ENCODE measurements at places on chromosomes 12 and 14.

DNA sequence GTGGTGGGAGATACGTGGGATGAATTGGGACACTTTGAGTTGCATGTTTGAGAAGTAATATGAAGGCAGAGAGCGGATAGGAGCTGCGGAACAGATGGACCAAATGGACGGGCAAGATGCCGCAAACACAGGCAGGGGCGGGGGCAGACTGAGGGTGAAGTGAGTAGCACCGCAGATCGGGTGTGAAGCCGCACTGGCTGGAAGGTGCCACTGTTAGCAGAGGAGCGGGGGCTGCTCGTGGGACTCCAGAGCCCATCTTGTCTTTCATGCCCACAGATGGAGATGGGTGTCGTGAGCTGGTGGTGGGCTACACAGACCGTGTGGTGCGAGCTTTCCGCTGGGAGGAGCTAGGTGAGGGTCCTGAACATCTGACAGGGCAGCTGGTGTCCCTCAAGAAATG lies 7.3 kb downstream of the ITFG2 start:
- no peak for DNase-seq

- DNase-seq, result no peak
Measured at GRCh38 chr12:124278389-124279101, 16.3 kb upstream of the RFLNA start.

DNA sequence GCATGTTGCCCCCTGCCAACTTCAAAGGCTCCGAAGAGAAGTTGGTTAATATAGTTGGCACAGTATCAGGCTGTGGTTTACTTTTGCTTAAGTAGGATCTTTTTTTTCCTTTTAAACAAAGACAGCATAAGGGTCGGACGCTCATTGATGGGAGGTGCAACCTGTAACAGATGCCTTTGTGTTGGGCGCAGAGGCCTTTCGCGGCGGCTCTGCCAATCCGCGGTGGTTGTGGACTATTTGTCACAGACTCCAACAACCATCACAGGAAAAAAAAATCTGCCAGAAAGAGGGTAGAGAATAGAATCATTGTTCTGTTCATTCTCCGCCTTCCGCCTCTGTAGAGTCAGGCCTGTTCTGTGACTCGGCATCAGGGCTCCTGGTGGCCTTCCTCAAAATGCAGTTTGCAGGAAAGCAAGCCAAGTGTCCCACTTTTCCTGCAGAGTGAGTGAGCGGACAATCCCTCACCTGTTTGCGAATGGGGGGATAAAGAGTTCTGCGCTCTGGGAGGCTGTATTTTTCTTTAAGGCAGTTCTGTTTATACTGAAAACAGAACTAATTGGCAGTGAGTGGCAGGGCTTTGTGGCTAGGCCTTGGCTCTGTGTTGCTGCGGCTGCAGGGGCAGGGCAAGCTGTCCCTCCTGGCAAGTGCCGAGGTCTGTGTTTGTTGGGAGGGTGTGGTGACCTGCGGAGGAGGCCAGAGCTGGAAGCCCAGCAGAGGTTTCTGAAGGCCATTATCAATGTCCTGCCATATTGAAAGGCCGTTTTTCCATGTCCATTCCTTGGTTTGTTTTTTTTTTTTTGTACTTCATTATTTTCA lies 83.0 kb upstream of the PIWIL1 start:
- DNase-seq, result no peak

DNA sequence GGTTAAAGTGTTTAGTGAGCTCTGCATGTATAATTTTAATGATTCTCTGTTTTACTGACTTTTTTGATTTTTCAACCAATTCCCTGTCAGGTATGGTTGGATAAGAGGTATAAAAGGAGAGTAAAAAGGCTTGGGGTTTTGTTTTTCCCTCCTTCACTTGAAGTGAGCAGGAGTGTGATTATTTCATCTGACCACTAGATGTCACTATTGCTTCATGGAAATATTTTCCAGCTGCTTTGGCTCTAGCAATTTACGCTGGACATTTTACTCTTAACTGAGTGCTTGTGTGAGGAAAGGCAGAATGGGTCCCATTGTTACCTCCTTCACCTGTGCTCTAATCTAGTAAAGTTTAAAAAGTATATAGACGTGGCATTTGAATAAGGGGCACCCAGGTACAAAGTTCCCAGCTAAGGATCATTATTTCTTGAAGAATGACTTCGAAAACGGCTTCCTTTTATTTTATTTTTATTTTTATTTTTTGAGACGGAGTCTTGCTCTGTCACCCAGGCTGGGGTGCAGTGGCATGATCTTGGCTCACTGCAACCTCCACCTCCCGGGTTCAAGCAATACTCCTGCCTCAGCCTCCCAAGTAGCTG lies 66.5 kb downstream of the TBC1D30 start:
- DNase-seq, result no peak

- DNase-seq, result no peak
Measured at GRCh38 chr12:62694632-62695031, 228.0 kb downstream of the MON2 start.

DNA sequence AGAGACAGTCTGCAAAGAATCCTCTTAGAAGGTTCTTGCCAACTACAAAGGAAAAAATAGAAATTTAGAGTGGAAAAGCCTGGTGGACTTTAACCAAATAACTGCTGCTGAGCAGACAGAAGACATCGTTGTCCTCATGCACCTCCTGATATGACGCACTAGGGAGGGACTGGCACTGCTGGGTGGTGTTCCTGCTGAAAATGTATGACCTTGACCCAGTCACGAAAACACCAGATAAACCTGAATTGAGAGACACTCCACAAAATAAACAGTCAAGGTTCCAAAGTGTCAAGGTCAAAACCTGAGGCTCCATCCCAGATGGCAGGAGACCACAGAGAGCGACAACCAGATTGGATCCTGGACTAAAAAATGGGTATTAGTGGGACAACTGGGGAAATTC lies 61.9 kb downstream of the CHGA start:
- no peak for DNase-seq

- no peak for DNase-seq
Measured at GRCh38 chr12:123058481-123058880, 78.0 kb downstream of the ARL6IP4 start.

DNA sequence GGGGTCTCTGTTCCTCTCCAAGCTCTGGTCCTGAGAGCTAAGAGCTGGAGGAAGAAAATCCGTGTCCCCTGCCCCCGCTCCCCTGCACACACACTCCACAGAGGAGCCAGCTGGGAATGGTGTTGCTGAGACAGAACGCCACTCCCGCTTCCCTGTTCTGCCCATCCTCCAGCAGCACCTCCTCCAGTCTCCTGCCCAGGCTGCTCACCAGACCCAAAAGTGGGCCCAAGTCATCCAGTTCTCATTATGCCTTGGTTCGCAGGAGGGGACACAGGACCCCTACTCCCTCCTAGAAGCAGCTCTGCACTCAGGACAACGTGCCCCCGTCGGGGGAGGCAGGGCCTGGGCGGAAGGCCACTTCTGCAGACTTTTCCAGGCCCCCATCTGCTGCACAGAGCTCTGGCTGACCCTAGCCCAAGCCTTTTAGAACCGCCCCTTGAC lies 830 bp upstream of the TRMT61A start:
- no peak for DNase-seq

DNA sequence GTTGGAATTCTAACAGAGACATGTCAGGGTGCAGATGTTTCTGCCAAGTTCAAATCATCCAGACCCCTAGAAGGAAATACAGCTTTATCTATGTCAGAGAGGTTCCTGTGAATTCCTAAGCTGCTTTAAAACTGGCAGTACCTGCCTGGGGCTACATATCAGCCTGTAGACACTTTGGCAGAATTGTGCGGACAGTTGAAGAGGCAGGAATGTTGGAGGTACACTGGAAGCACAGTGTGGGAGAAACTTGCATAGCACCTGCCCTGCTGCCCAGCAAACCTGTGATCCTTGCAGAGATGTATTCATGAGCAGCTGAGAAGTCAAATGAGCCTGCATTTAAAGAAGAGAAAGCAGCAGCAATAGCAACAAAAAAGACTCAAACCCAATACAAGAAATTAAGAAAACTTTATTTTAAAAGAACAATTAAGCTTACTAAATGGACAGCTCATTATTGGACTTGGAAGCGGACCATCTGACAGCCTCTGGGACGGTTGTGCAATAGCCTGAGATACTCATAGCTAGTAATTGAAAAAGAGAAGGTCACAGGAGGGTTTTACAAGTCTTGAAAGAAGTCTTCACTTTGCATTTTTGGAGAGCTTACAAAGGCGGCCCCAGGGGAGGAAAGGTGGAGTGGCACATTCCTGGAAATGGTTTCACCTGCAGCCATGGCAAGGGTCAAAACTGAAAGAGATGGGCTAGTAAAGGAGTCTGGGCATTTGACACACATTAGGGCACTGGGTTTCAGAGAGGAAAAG lies 280.9 kb upstream of the FLRT2 start:
- DNase-seq, result no peak

GRCh38 chr12:80413462-80413861 lies 30.6 kb upstream of the PTPRQ start:
- no peak for DNase-seq

DNA sequence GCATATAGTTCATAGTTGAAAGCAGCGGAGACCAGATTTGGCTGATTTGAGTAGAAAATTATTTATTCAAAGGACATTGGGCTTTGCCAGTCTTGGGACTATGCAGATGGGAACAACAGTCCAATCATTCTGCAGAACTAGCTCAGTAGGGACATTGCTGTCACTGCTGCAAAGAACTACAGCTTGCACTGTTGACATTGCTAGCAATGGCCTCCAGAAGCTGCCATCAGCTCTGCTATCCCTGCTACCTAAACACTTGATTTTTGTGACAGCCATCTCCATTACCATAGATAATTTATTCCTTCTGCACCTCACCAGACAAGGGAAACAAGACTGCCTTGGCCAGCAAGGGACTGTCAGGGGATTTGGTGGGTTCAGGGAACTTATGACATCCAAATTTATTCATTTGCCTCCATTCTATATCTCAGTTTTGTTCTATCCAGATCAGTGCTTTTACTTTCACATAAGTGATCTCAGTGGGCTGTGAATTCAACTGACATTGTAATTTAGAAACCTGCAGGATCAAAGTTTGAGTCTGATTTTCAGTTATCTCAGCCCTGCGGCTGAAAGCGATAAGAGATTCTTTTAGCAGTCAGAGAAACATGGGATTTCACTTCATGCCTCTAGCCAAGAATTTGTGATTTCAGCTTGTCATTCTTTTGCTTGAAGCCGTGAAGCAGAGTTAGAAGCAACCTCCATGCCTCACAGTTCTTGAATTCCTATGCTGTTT lies 136.7 kb upstream of the FBXO33 start:
- DNase-seq, result no peak

DNA sequence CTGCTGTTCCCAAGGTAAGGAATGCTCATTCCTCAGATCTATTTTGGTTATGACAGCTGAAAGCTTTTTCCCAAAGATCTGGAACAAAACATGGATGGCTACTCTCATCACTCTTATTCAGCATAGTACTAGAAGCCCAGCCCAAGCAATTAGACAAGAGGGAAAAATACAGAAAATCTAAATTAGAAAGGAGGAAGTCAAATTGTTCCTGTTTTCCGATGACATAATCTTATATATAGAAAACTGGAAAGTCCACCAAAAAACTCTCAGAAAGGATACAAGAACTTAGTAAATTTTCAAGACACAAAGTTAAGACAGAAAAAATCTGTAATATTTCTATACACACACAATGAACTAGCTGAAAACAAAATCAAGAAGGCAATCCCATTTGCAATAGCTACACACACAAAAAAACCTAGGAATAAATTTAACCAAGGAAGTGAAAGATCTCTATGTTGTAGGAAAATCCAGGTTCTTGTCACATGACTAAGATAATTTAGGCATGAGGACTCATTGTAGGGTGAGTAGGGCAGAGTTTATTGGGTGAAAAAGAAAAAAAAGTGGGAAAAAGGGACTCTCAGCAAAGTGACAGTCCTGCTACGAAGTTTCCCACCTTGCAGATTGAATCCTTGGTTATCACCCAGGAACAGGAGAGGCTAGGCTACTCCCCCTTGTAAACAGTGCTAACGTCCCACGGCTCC lies 28.6 kb upstream of the KLRB1 start:
- DNase-seq, result no peak

DNA sequence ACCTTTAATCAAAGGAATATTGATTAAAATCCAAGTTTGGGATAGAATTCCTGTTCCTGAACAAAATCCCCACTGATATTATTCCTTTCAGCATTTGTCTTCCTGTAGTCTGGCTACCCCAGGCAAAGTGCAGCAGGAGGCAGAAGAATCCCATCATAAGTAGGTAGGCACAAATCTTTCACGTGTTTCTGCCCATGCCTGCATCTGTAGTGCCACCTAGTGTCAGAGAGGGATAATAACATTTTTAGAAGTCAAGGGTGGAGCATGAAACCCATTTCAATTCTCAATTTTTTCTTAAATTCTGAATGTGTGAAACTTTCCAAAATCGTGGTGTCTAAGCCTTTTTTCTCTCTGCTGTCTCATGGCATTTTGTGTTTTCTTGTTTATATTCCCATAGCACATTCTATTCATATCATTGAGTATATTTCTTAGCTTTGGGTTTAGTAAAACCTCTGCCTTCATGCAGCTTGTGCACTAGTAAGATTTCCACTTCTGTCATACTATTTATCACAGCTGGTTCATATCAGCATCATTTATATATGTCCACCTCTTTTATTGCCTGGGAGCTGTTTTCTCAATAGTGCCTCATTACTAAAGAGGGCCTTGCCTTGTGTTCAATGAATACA lies 47.8 kb upstream of the RERG start:
- no peak for DNase-seq

DNA sequence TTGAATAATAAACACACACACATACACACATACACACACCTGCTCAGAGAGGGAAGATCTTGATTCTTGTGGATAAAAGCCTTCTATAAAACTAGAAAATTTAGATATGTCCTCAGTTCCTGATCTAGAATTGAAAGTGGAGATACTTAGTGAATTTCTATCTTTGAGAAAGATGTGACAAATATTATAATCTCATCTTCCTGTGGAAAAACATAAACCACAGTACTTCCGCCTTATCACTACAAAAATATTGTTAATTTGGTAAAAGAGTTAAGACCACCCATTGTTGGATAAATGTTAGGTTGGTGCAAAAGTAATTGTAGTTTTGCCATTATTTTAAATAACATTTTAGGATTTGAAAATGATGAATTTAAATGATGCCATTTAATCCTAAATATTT lies at the start of gene KLRK1:
Gene KLRK1, minus strand, starts transcription at position 138 of the 400 bp plus-strand sequence. CDS start 1,231 bp downstream, outside the sequence.
- DNase-seq, result no peak

GRCh38 chr14:74841230-74842207 lies 34.4 kb downstream of the PROX2 start:
- DNase-seq, result no peak

DNA sequence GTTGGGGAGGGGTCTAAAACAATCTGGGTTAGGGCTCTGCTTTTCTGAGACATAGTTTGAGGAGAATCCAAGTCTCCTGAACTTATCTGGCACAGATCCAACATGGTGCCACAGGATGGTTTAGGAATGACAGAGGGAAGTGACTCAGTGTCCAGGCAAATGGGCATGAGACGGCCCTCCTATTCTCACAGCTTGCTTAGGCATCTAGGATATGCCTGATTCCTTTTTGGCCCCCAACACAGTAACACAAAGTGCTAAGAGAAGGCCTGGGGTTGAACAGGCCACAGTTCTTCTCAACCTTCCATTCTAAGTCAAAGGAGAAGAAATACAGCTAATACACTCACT lies 117.7 kb downstream of the ZFP36L1 start:
- DNase-seq, result no peak

GRCh38 chr12:120736404-120737331 lies 11.0 kb downstream of the ACADS start:
- no peak for DNase-seq

All from thoracic aorta (tissue), 2 donors.